ENCODE measurements at places on chromosomes 11 and 22. TPM values are rescaled to one million over a fixed set of nuclear protein-coding genes. Genes with fewer than 3 reads are reported as not detected.

ANO5 gene
- total RNA-seq = 51.3 TPM

SYT7 gene
- 20.7 TPM for total RNA-seq

GRCh38 chr11:86142170-86142569 is 73.3 kb upstream of the PICALM start:
- DNase-seq = no peak

GRCh38 chr11:69844396-69844795 is 25.2 kb upstream of the FGF3 start:
- no peak for DNase-seq

DNA sequence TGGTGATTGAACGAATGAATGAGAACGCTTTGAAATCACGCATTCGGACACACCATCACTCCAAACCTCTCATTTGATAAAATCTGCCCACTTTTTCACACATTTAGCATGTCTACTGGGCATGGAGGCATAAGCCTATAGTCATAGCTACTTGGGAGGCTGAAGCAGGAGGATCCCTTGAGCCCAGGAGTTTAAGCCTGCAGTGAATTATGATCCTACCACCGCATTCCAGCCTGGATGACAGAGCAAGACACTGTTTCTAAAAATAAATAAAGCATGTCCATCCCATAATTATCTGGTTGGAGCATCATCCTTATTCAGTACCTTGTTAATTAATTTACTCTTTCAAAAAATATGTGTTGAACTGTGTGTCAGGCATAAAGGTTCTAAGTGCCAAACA is 3.3 kb upstream of the PICALM start:
- DNase-seq = no peak

DNA sequence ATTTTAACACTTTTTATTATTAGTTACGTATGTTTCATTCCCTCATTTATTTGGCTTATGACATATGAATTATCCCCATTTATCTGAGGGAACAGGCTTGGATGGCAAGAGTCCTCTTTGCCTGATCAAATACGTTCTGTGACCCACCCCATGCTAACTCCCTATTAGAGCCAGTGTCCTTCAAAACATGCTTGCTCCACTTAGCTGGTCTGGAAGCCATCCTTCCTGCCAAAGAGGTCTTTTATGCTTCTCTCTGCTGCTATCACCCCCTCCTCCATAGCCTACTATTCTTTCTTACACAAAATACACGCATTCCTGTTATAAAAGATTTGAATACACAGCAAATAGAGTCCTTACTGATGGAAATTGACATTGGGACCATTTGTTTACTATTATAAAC is 6.4 kb downstream of the COA4 start:
- no peak for DNase-seq

Measured in heart right ventricle (tissue), 16 donors.